Activated T-cell treated with anti-CD3 and anti-CD28 coated beads, Interleukin-2, amount 50 U/mL, for 72 hours (primary cell): ENCODE measurements at places on chromosomes 7 and 10.
A peak's percentile ranks its signal among the peaks of the same experiment; 100 is the strongest.

GRCh38 chr7:134472572-134473244, 13.8 kb upstream of the AKR1B1 start:
- no peak for DNase-seq

GRCh38 chr7:51366930-51367613, 50.5 kb upstream of the COBL start:
- peak; percentile 6 for DNase-seq

GRCh38 chr10:43396061-43396927, 12.7 kb downstream of the HNRNPF start:
- DNase-seq: peak; percentile 80

- no peak for DNase-seq
These were observed 143.0 kb downstream of the TSPAN12 start for GRCh38 chr7:120714945-120715344.

DNA sequence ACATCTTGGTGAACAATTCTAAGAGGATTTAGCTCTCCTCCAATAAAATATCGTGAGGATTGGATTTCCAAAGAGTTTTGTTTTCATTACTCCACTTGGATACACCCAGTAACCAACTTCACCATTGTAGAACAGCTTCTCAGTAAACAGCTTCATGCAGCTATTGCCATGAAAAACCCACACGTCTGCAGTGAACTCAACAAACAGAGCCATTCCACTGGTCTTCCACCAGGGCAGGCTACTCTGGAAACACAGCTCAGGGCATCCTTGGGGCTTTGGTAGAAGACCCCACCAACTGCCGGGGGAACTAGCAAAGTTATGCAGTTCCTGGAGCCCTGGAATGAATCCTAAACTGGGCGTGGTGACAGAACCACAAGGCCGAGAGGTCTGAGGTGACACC, 77.4 kb downstream of the CALN1 start:
- no peak for DNase-seq

DNA sequence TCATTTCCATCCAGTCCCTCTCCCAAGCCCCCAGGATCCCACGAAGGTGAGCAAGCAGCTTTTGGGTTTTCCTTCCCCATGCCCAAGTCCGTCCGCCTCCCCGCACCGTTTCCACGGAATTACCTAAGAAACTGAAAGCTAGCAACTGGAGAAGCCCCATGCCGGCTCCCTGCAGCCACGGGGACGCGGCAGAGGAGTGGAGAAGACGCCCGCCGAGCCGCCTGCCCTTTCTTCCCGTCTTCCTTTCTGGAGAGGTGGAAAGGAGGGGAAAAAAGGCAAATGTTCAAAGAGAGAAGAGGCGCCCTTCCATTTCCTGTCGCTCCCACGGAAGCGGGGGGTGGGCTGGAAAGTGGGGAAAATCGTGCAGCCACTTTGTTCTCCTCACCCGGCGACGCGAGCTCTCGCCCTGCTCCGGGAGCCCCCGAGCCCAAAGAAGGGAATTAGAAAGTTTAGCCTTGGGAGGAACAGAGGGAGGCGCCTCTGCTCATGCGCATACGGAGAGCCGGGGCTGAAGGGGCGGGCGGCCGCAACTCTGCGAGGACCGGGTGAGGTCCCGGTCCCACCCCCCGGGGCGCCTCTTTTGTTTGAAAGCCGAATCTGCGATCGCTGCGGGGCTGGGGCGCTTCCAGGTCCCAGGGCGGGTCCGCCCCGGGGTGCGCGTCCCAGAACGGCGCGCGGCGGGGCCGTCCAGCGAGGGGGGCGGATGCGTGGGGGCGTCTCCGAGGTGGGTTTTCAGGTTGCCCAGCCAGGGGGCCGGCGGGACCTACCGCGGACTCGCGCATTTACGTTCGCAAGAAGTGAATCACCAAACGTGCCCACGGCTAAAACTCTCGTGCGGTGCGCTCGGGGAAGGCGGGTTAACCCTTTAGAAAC, at the start of gene LAMB1:
TSS of gene LAMB1 (minus strand) at position 436 of the 873 bp plus-strand sequence. CDS start at position 160, 276 bp downstream.
- DNase-seq: peak; percentile 23

DNA sequence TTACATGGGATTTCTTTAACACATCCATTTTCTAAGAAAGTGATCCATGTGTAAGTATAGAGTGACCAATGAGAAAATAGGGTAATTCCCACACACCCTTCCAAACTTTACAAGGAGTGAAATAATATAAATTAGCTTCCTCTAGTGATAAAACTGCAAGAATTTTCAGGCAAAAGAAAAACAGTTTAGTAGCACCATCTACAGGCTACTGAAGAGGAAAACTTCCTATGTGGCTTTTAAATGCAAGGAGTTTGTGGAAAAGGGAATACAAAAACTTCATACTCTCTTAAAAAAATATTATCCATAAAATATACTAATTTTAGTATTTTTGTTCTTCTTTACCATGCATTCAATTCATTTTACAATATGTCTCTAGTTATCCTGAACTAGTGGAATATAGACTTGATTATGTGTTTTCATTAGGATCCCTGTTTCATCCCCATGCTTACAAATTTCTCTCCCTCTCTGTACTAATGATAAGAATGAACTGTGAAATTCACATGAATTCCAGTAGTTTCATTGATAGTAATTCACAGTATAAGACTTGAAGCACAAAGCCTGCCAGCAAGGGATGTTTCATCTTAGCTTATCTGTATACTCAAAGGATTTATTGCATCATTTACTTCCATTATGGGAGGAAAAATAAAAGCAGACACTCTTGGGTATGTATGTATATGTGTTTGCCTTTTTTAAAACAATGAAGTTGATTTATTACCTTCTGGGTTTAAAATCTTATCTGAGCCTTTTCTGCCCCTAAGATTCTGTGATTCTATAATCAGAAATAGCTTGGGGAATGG, 442.9 kb downstream of the AUTS2 start:
- no peak for DNase-seq

DNA sequence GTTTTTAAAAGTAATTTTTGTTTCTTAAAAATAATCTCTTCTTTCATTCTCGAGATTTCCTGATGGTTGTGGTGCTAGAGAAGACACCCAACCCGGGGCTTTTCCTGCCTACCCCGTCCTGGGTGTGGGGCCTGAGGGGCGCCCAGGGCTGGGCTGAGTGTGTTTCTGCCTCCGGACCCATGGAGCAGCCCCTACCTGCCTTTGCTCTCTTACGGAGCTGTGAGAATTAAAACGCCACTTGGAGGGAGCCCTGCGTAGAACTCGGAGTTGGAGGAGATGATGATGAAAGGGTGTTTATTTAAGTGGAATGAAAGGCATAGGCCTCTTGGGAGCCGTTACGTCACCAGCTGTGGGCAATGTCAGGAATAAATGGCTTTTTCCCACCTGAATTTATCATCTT, 261.8 kb upstream of the SHH start:
- no peak for DNase-seq

- no peak for DNase-seq
These were observed 103.8 kb downstream of the POLL start for GRCh38 chr10:101484175-101484745.

DNA sequence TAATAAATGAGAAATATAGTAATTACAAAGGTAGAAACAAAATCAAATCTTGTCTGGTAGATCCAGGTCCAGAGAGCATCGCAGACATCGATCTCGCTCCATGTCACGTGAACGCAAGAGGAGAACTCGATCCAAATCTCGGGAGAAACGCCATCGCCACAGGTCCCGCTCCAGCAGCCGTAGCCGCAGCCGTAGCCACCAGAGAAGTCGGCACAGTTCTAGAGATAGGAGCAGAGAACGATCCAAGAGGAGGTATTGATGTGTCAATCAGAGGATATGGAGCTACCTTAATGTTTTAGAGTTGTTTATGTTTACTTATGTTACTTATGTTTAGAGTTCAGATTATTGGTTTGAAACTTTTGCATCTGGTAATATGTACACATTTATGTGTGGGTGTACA, 57.8 kb downstream of the LUC7L2 start:
- DNase-seq: no peak

GRCh38 chr10:109386921-109387320, 536.4 kb downstream of the XPNPEP1 start:
- no peak for DNase-seq

- no peak for DNase-seq
These were observed 709.9 kb upstream of the LRRTM3 start for GRCh38 chr10:66215920-66216319.

DNA sequence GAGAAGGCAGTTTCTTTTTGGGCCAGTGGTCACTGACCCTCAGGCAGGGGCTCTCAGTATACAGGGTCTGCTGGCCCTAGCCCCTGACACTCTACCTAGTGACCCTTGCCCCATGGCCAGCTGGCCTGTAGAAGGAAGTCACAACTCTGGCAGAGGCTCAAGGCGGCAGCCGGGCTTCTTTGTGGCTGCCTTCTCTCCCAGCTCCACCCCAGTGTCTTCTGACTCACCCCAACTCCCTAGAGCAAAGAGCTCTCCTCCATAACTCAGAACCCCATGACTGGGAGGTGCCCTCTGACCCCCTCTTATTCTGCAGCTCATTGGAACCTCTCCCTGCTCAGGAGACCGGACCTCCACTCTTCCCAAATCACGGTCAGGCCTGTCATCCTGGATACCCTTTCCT, 358.2 kb downstream of the FGFR2 start:
- no peak for DNase-seq

- peak; percentile 74 for DNase-seq
These were observed 49.8 kb downstream of the PAXIP1 start for GRCh38 chr7:154953006-154953684.

DNA sequence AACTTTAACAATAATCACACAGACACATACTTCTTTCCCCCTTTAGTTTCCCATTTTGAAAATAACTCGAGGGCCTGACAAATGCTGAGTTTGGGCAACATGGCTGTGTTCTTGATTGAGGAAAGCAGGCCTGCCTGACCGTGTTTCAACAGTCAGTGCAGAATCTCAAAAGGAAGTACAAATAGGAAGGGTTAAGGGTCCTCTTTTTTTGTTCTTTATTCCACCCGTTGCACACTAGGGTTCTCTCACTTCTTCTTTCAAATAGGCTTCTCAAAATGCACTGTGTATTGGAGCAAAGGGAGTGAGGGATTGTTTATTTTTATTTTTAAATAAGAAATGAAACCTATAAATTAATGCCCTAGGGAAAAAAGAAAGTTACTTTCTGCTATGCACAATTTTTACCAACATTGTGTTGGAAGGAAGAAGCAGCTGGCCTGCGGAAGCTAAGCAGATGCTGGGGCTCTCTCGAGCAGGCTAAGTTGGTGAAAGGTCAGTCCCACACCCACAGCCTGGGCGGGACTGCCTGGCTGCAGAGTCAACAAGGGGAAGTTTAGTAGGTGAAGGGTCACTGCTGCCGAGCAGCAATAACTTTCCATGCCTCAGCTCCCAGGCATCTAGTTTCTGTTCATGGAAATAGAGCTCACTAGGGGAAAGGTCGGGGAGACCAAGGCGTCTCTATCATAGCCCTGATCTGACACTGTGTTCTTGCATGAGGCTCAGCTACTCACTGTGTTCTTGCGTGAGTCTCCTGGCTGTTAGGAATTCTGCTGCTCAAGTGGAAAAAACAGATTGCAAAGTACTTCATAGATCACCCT, 12.2 kb upstream of the PDK4 start:
- DNase-seq: no peak

DNA sequence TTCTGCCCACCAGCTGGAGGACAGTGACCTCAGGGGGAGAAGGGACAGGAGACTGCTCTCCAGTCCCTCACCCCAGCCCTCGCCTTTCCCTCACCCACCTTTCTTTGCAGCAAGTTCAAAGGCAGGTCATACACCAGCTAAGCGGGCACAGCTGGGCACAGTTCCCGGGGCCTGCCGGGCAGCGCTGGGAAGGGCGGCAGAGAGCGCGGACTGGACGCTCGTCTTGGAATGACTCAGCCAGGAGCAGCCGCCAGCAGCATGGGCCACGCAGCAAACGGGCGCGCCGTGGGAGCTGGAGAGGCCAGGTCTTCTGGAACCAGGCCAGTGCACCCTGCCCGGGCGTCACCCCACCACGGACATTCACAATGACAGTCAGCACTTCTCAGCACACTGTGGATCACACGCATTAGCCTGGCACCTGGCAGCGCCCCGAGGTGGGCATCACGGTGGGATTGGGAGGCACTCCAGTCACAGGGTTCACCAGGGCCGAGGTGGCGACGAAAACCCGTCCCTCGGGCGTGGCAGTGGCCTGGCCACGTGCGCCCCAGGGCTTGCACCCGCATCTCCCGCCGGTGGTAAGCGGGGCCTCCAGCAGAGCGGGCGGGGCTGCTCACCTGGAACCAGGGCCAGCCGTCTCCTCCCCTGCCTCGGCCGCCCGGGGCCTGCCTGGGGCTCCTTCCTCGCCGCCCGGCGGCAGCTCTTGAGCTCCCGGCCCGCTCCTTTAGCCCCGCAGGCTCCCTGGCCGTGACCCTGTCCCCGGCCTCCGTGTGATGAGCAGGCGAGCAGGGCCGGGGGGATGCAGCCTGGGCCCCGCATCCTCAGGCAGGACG, 29.0 kb upstream of the WDFY4 start:
- no peak for DNase-seq

- DNase-seq: no peak
These were observed 12.0 kb downstream of the HOXA4 start for GRCh38 chr7:27118580-27118979.

GRCh38 chr7:96548664-96549063, 161.0 kb downstream of the SEM1 start:
- no peak for DNase-seq

GRCh38 chr7:24049296-24049695, 234.7 kb upstream of the NPY start:
- DNase-seq: no peak

DNA sequence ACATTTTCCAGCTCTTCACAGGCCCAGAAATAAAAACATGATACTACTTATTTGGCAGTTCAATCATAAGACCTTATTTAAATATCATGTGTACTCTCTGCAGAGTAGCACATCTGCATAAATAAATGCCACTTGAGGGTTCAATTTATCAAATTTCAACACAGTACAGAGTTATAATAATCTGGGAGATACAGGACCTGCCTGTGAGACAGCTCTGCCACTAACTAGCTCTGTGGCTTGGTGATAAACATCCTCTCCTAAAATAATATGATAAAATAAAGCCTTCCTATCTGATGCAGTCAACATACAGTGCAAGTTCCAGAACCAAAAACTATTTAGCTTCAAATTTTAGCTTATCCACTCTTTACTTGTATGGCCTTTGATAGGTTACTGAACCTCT, 90.9 kb upstream of the GATAD1 start:
- DNase-seq: no peak

GRCh38 chr7:157445956-157446295, 109.1 kb downstream of the DNAJB6 start:
- no peak for DNase-seq

GRCh38 chr7:44762726-44763522, 14.3 kb downstream of the ZMIZ2 start:
- DNase-seq: no peak

DNA sequence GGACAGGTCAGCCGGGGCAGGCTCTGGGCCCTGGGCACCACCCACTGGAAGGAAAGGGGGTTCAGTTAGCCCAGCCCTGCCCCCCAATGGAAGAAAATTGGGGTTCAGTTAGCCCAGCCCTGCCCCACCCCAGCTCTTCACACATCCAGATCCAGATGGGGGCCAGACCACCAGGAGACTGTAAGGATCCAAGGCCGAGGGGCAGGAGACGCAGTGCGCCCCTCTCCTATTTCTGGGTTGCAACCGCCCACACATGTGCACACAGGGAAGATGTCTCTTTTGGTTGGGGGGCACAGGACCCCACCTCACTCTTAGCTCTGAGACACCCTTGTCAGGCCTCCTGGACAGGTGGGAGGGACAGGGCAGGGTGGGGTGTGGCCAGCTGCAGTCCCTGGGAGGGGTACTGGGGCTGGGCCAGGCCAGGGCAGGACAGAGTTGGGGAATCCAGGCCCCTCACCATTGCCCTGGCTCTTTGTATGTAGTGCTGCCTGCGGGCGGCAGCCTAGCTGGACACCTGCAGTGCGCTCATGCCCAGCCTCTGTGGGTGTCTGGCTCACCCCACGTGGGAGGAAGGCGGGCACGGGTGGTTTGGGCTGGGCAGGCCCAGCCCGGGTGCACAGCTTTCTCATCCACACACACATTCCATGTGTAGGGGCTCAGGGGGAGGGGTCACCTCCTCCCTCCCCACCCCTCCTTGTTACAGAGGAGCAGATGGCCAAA, 141.2 kb downstream of the LHPP start:
- no peak for DNase-seq
